ENCODE measurements at places on chromosomes 16 and 17. TPM values are rescaled to one million over a fixed set of nuclear protein-coding genes. Genes with fewer than 3 reads are reported as not detected.

The TOP2A gene
- total RNA-seq: 46.2 TPM

The ERCC4 gene
- 8.0 TPM for total RNA-seq

The ZNF263 gene
- 27.2 TPM for total RNA-seq

The DHRS7C gene
- total RNA-seq: 0.40 TPM

The CHST5 gene
- 142 TPM for total RNA-seq

The MYL11 gene
- 1.1 TPM for total RNA-seq

The NXPH3 gene
- 2.1 TPM for total RNA-seq

The IKZF3 gene
- 1.8 TPM for total RNA-seq

The CEMP1 gene
- 0.53 TPM for total RNA-seq

The B4GALNT2 gene
- total RNA-seq: 13.3 TPM

- DNase-seq: peak; percentile 57
Observed at GRCh38 chr17:9402590-9403199, 172.9 kb downstream of the STX8 start.

DNA sequence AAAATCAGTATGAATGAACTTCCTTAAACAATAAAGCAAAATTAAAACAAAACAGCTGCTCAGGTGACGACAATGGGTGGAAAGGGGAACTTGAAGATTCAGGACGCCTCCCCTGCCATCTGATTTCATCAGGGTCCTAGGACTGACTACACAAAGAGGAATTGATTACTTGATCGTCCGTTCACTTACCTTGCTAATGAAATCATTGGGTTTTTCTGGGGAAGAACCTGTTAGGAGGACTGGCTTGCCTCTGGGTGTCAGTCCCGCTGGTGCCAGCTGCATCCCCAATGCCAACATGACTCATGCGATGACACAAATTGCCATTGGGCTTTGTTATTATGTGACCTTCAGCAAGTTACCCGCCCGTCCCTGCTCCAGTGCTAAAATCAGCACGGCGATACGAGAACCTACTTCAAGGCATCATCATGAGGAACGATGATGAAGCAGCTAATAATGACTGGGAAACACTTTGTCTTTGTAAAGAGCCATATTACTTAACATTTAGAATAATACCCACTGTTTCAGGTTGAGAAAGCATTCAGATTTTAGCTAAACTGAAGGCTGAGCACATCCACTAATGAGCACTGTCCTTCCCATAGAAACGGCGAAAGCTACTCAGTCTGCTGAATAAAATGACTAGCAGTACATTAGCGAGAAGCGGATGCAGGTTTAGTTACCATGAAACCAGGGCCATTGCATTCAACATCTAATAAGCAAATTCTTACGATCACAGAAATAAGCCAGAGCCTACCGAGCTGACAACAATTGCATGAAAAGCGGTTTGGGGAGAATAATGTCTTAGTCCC lies 139.4 kb downstream of the ZFHX3 start:
- DNase-seq: no peak

- DNase-seq: peak; percentile 42
Observed at GRCh38 chr16:50209546-50210265, 56.6 kb downstream of the TENT4B start.

DNA sequence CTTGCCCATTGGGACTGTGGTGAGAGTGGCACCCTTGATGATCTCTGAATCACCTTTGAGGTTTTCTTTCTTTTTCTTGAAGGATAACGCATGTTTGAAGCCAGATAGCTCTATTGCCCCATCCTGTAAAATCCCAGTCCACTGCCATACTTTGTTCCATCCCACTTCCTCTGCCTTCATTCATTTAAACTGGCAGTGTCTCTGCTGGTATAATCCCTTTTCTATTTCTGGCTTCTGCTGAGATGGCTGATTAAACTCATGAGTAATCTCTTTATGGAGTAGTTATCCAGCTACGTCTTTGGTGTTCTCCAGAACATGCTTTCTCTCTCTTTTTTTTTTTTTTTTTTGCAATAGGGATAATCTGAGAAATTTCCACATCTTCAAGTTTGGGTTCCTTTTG lies 656.5 kb upstream of the SALL1 start:
- no peak for DNase-seq

- peak; percentile 64 for DNase-seq
Observed at GRCh38 chr17:49968405-49969133, 421 bp upstream of the DLX4 start.

GRCh38 chr17:6105649-6106007 lies 35.4 kb downstream of the WSCD1 start:
- no peak for DNase-seq

GRCh38 chr16:17301593-17302135 lies 169.1 kb downstream of the XYLT1 start:
- peak; percentile 50 for DNase-seq

DNA sequence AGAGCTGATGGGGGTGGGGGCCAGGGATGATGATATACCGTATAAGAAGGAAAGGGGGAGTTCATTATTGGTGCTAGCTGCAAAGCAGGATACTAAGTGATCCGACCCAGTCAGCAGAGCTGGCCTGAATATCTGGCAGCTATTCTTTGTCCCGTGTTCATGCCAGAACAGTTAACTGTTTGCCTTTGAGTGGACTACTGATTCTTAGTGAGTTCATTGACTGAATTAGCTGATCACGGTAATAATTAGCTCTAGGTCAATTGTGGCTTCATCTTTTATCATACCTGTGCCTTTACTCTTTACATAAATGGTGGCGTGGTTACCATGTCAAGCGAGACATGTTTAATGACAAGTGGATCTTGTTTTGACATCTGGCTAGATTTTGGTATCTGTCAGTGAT lies 5.3 kb downstream of the KPNB1 start:
- no peak for DNase-seq

DNA sequence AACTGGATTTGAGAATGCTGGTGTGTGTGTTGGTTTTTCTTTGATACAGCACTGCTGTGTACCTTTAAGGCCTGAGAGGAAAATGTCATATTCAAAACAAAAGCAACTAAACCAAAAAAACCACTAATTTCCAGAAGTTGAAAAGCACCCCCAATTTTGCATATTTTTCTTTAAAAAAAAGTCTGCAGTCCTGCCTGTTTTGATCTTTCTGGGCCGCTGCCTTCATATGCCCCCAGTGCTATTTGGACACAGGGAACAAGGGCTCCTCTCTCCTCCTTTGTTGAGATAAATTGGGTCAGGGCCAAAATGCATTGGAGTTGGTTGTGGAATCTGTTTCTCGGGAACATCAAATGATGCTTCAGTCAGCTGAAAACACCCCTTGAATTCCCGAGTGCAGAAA lies 26.9 kb downstream of the GPT2 start:
- DNase-seq: no peak

DNA sequence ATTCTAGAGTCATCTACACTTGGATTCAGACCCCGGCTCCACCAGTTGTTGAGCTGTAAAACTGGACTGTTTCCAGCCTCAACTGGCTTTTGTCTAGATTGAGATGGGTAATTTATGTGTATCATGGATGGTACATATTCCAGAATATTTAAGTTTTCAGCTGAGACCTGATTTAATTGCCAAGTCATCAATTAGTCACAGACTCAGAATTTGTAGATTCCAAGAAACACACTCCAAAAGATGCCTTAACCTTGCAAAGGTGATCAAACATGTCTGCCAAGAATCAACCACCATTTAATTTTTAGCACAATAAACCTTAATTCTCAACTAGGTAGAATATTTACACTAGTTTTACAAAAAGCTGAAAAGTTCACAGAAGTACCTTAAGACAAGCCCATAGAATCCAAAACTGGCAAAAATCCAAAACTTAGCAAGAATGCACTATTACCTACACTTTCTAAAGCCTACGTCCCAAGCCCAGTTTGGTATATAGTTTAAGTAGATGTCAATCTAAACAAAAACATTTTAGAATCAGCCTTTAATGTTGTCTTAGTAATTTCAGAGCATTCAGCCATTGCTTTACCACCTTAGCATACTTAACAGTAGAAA lies 17.7 kb downstream of the SIAH1 start:
- no peak for DNase-seq

GRCh38 chr16:30530163-30531037 lies 4.0 kb upstream of the ZNF768 start:
- no peak for DNase-seq

- no peak for DNase-seq
Observed at GRCh38 chr16:58695368-58695767, 10.8 kb upstream of the SLC38A7 start.

- DNase-seq: peak; percentile 45
Observed at GRCh38 chr16:2178321-2179106, 17.9 kb downstream of the CASKIN1 start.

DNA sequence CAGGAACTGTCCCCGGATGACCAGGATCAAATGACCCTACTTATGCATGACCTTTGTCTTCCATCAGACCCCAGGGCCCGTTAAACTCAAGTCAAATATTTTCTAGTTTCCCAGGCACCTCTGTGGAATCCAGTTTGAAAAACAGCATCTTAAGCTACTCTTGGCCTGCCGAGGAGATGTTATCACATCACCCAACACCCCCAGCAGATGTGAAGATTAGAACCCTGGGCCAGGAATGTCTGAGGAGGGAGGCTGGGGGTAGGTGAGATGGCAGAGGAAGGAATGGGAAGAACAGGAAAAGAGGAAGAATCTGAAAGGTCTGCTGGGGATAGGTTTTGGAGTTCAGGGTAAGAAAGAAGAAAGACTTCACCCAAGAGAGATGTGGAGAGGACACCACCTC lies 79.2 kb downstream of the AXIN2 start:
- no peak for DNase-seq

DNA sequence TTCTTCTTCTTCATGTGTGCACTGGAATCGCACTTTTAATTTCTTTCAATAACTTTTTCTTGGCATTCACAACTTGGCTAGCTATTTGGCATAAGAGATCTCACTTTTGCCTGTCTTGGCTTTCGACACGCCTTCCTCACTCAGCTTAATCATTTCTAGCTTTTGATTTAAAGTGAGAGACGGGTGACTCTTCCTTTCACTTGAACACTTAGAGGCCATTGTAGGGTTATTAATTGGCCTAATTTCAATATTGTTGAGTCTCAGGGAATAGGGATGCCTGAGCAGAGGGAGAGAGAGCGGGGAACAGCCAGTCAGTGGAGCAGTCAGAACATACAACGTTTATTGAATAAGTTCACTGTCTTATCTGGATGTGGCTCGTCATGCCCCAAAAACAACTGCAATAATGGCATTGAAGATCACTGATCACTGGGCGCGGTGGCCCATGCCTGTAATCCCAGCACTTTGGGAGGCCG lies 200.3 kb downstream of the SEC14L1 start:
- peak; percentile 11 for DNase-seq

DNA sequence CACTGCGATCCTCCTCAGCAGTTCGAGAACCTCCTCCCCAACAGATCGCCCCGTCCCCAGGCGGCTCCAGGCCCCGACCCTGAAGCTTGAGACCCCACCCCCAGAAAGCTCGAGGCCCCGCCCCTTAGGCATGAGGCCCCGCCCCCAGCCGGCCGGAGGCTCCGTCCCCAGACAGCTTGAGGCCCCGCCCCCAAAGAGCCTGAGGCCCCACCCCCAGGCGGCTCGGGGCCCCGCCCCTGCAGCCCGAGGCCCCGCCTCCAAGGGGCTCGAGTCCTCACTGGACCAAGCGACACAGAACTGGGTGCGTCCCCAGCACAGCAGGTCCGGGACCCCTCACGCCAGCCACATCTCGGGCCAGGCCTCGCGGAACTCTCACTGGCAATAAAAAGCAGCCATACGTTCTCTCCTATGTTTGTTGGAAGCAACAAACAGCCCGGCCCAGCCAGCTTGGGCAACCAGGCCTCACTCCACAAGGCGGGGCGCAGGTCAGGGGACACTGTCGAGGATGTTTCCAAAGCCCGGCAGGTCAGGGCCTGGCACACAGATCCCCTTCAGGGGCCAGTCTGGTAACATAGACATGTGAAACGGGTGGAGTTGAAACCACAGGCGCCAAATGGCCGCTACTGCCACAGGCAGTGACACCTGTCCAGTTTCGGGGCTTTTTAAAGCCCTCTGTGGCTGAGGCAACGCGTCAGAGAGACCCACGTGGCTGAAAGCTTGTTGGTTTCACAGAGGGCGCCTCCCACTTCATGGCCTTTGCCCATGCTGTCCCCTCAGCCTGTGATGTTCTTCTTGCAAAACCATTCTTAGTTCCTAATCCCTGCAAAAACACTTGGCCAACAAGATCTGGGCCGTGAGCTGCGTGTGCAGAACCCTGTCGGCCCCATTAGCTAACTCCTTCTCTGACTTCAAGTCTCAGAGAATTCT lies 224.2 kb downstream of the PARN start:
- DNase-seq: peak; percentile 55

DNA sequence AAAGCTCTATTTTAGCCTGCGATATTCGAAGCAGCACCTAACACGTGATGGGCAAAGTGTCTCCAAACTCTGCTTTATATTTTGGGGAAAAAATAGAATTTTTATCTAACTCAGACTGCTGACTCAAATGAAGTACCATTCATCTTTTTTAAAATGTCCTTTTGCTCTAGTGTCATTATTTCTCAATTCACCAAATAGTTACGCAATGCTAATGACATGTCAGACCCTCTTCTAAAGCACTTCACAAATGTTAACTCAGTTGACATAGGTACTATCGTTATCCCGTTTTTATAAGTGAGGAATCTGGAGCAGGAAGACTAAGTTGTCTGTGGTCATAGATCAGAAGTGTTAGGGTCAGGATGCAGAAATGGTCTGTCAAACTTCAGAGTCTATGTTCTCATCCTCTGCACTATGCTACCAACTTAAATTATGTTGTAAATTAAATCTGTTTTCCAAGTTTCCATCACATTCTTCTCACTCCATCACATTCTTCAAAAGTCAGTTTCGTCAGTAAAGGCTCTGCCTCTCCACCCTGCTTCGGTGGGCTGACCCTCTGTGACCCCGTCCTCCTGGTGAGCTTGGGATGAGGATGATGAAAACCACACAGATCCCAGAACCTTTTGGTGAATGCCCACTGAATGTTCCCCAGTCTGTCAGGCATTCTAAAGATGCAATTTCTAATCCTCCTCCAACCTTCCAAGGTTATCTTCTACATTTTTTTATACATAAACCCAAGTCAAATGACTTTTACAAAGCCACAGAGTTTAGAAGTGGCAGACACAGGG lies 102.8 kb downstream of the ADAMTS18 start:
- DNase-seq: no peak

All from colonic mucosa (tissue), 4 donors.